Renal pelvis (tissue), 12 donors: ENCODE measurements at places on chromosomes 3 and 15. TPM values are rescaled to one million over a fixed set of nuclear protein-coding genes. Genes with fewer than 3 reads are reported as not detected.

- no peak for DNase-seq
Observed at GRCh38 chr15:77069521-77070121, 1.3 kb downstream of the TSPAN3 start.

The CHRFAM7A gene
- 5.3 TPM for polyA plus RNA-seq

The GOLGA6B gene
- polyA plus RNA-seq, result not detected

DNA sequence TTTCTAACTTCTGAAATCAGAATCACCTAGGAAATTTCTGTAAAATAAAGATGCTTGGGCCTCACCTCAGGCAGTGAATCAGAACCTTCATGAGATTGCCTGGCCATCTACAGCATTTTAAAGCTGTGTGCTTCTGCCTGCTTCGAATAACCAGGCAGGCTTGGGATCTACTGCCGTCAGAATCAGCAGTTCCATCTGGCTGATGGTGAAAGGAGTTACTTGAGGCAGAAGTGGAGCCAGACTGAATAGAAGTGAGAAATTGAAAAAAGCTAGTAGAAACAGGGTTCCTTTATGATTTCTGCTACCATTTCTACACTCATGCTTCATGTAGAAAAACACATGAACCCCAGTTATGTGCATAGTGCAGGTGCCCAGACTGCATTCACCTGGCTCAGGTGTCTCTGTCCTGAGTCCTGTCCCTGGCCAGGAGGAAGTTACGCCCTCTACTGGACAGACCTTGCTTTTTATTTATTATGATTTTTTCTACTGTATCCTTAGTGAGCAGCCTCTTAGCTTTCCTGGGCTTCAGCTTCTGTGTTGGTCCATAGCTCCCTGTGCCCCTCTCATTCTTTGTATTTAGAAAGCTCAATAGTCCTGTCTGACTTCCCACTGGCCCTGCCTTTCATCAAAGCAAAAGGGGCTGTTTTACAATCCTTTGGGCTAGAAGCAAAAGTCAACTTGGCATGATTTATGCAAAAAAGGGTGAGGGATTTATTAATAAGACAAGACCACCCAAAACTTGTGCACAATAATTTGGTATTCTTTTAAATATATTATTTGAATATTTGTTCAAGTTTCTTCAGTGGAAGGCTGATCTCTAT, 200.8 kb upstream of the GOLGA6L4 start:
- DNase-seq, result no peak

DNA sequence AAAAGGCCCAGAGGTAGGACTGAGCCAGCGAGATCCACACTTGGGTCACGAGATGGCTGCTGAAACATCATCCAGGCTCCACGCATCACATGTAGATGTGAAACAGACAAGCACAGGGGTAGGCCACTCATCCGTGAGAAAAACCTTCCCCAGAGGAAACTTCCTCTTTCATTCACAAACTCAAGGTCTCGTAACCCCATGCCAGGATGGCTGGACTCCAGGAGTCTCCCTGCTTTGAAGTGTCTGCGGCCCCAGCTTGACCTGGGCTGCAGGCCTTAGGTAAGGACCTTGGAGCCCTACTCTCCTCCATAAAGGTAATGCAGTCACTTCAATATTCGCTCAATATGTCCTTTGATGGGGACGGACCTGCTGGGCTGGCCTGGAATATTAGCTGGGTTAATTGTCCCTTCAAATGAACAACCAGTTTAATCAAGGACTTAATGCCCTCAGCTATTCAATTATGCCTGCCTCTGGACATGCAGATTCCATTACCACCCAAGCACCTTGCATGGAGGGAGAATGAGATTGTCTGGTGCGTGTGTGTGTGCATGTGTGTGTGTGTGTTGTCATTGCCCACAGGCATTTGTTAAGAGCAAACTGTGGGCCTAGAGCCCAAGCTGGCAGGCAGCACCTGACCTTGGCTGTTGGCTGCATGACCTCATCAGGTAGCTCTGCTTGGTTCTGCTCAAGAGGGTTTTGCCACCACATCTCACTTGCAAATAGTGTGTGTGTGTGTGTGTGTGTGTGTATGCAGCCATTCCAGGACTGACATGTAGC, 186.9 kb upstream of the TLE3 start:
- DNase-seq, result no peak
